ENCODE measurements at places on chromosomes 13 and 19.

DNA sequence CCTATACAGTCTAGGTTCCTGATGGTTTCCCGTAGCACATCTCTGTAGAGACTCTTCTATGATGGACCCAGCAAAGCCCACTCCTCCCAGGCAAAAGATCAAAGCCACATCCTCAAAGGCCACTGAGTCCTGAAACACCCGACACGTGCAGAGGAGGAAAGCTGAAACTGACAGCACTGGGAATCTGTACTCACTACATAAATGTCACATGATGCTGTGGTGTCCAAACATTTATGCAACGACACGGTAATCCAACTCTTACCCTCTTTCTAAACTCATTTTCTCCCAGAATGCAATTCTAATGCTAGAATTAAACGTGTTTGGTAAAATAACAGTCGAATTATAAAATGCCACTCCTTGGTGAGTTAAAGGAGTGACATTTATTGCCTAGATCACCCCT, 7.0 kb upstream of the ZNF441 start:
- no peak for DNase-seq

DNA sequence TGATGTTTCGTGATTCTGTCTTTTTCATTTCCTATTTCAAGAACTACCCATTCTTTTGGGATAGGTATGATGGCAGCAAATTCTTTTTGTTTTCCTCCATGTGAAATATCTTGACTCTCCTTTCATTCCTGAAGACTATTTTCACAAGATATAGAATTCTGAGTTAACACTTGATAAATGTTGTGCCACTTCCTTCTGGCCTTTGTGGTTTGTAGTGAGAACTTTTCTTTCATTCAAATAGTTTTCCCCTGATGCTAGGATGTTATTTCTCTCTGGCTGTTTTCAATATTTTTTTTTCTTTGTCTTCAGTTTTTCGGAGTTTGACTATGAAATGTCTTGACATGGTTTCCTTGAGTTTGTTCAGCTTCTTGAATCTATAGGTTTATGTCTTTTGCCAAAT, 8.3 kb upstream of the TUBGCP3 start:
- DNase-seq = no peak

DNA sequence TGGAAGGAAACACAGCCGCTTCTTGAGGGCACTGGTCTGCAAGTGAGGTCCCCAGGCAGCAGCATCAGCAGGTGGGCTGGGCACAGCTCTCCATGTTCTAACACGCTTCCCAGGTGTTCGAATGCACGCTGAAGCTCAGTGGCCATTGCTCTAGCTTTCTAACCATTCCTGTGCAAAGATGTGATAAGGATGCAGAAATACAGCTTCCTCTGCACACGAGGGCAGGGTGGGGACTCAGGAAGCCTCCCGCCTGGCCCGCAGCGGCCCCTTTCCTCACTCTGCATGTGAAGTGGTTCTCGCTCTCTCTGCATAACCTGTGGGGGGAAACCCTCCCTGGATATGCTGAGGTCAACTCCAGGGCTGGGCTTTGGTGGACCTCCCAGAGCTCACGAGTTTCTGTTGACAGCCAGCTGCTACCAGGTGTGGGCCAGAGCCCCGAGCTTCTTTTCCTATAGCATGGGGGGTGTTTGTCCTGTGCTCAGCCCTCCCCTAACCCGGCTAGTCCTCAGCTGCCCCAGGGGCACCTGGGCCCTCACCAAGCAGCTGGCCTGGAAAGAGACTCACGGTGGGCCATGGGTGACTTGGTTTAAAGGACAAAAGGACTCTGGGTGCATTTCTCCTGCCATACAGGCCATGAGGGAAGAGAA, 168.2 kb downstream of the TEX29 start:
- DNase-seq = peak; percentile 72

DNA sequence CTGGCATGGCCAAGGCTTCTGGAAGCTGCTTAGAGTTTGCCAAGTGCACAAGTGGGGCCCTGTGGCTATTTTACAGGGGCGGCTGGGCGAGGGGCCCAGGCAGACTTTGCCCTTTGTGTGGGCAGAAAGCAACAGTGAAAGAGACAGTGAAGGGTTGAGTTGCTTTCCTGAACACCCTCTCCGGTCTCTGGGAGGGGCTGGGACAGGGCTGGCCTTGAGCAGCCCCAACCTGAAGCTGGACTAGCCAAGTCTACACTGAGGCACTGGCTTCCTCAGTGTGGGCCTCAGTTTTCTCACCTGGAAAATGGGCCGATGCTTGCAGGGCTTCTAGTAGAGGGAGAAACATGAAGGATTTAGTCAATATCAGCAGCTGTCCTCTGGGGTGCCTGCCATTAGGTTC, 2.4 kb upstream of the HOMER3 start:
- no peak for DNase-seq

- DNase-seq = no peak
These were observed 34.0 kb upstream of the USE1 start for GRCh38 chr19:17180997-17181702.

GRCh38 chr19:39246951-39247669, 1.5 kb downstream of the IFNL4 start:
- DNase-seq = no peak

DNA sequence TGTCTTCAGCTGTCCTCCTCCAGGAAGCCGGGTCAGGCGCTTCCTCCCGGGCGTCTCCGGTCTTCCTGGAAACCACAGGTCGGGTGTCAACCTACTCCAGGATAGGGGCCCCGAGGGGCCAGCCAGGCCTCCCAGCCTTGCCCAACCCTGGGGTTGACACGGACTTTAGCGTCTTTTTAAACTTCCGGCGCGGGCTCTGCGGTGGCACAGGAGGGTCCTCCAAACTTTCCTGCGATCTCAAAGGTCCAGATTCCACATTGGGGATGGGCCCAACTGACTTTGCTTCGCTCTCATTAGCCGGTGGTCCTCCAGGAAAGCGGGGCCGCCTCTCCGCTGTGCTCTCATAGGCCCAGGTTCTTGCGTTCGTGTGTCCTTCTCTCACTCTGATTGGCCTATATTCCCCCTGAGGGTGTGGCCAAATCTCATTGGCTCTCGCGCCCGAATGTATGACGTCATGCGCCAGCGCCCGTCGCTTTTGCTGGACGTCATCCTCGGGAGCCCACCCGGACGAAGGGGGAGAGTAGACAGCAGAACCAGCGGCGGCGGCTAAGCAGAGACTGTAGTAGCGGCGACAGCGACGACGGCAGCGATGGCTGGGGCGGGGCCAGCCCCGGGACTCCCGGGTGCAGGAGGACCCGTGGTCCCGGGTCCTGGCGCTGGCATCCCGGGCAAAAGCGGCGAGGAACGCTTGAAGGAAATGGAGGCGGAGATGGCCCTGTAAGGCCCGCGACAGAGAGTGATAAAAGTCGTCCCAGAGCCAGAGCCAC, at the start of gene RBM42:
Gene RBM42, plus strand, starts transcription at position 472 of the 767 bp plus-strand sequence. Its CDS starts 118 bp downstream, at position 590.
- peak; percentile 99 for DNase-seq

DNA sequence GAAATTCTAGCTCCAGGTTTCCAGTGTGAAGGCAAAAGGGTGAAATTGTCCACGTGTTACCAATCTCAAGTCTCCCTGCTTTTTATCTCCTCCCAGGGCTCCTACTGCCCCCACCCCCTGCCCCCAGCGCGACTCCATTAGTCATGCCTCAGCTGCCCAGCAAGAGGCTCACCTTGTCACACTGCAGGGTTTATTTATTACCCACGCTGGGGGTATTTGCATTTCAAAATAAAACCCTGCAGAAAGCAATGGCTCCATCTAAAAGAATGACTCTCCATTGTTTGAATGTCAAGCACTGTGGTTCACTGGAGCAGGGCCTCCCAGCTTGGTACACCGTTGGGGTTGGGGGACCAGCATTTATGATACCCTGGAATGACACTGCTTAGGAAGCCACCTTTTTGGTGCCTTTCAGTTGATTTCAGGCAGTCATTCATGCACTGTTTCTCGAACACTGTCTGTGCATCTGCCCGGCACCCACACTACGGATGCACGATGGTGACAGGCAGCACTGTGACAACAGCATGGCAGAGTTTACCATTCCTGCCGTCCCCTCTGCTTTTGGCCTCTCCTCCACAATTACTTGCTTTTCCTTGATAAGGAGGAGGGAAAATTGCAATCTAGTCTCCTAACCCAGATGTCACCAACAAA, 9.9 kb upstream of the POP4 start:
- DNase-seq = peak; percentile 37

GRCh38 chr13:24192057-24192810, 31.7 kb downstream of the SPATA13 start:
- DNase-seq = no peak

DNA sequence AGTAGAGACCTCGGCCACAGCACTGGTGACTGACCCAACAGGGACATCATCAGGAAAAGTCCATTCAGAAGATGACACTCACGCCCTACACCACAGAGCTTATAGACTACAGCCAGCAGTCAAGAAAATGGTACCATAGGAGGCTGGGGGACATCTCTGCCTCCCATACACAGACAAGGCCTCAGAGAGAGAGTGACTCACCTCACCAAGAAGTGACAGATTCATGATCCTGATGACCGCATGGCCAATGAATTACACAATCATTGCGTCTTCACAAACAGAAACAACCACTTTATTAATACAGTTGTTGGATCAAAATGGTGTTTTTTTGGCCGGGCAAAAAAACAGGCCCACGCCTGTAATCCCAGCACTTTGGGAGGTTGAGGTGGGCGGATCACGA, 260.8 kb upstream of the TSHZ3 start:
- DNase-seq = peak; percentile 2

DNA sequence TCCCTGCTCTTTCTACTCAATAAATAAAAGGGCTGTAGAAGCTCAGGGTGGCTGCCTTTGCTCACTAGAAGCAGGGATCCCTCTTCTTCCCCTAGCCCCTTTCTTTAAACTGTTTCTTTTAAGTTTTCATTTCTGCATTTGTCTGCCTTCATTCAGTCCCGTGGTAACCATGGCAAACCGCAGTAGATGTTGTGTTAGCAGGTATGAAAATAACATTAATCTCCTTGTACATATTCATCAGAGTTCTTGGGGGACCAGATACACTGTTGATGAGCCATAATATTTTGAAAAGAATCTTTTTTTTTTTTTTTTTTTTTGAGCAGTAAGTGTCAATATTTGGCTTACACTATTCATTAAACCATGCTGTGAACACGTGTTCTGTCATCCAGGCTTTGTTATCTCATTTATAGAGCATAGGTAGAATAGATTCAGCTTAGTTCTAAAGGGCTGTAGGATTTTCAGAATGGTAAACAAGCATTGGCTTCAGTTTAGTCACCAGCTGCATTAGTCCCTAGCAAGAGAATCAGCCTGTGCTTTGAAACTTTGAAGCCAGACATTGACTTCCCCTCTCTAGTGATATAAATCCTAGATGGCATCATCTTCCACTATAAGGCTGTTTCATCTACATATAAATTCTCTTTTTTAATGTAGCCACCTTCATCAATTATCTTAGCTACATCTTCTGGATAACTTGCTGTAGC, 59.4 kb upstream of the SPRY2 start:
- DNase-seq = no peak

GRCh38 chr13:72963762-72964161, 95.0 kb upstream of the KLF5 start:
- DNase-seq = no peak

DNA sequence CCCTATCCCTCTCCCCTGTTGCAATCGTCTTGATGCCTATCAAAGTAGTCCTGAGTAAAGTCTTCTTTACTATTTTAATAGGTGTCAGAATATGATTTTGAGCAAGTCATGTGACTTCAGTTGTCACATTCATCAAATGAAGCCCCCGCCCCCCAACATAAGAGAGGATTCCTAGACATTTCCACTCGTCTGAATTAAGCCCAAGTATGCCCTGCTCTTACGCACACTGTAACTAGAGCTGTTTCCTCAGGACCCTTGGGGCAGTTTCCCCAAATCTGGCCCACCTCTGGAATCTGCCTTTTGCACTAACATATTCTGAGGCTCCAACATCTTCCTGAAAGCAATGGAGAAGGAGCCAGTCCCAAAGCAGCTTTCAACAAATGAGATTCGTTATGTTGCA, 25.5 kb downstream of the SACS start:
- no peak for DNase-seq

- DNase-seq = no peak
These were observed 26.2 kb downstream of the ELF1 start for GRCh38 chr13:40992678-40993518.

GRCh38 chr13:50549221-50549942, 294.1 kb downstream of the DLEU7 start:
- no peak for DNase-seq

DNA sequence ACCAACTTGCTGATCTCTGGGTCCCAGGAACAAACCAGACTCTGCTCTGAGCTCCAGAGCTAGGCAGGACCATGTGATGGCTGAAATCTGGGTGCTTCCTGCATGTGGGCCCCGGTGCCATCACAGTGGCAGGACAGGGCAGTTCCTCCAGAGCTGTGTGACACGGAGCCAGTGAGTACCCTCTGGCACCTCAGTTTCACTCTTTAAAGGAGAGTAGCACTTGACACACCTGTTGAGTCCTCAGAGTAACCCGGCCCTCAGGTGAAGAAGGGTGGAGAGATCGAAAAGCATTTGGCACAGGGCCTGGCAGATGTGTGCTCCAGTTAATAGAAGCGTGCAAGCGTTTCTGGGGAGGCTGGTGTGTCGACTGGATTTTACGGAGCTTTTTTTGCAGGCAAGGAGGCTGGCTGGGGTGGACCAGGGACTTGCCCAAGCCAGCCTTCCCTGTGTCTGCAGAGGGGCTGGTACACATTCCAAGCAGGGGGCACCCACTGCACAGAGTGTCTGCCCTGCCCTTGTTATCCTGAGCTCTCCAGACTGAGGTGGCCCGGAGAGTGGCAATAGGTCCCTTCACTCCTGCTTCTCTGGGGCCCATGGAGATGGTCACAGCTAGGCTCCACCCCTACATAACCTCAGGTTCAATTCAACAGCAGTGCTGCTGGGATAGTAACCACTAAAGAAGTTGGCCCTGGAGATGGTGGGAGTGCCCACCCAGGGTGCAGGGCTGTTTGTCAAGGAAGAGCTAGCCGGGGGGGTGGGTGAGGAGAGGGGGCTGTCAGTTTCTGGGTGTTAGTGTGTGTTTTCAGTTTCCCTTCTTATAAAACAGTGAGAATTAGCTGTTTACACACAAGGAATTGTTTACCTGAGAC, 8.3 kb downstream of the RPS19 start:
- DNase-seq = no peak

DNA sequence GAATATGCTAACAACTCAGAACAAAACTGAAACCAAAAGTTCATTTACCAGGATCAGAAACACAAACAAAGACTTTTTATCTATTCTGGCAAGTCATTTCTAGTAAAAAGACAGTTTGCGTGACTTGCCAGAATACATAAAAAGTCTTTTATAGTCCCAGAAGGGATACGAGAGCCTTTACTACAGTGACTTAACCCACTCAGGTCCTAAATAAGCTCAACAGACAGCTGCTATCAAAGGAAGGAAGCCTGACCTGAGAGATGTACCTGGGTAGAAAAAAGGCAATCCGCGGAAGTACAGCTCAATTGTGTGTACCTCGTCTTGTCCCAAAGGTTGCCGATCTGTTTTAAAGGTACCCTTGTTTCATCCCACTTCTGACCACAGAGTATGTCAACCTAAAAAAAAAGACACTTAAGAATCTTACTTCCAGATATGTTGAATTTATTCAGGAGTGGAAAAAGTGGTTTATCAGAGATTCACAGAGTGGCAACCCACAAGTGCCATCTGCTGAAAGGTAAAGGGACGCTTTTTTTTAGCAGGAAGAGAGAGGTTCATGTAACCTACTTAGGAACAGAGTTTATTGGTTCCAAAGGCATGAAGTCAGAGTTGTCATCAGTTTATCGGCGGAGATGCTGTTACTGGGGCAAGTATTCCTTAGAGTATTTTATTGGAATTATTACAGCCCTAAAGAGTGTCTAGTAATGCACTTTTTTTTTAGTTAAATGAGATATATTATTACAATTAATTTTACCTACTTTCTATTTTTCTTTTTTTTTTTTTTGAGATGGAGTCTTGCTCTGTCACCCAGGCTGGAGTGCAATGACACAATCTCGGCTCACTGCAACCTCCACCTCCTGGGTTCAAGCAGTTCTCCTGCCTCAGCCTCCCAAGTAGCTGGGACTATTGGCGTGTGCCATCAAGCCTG, 69.7 kb upstream of the C1QTNF9B start:
- DNase-seq = no peak

All from mesenteric fat pad (tissue), 1 donor.